Activated CD4-positive, alpha-beta memory T cell treated with anti-CD3 and anti-CD28 coated beads for 36 hours (primary cell): ENCODE measurements at places on chromosomes 5 and 9. TPM values are rescaled to one million over a fixed set of nuclear protein-coding genes. Genes with fewer than 3 reads are reported as not detected.
A peak's percentile ranks its signal among the peaks of the same experiment; 100 is the strongest.

GRCh38 chr5:14305045-14305444, 161.9 kb downstream of the TRIO start:
- no peaks in the 10 kb centered on the region for H3K36me3 ChIP-seq
- H3K4me3 ChIP-seq = no peak overlapping the region
- H3K27me3 ChIP-seq = peaks cover 4% of the 10 kb centered on the region
- no peaks in the 10 kb centered on the region for H3K4me1 ChIP-seq
- DNase-seq = no peak
- no peak overlapping the region for H3K27ac ChIP-seq

GRCh38 chr5:180640611-180640860, 8.9 kb downstream of the FLT4 start:
- no peak for DNase-seq
- no peak overlapping the region for H3K4me3 ChIP-seq
- H3K36me3 ChIP-seq = no peaks in the 10 kb centered on the region

GRCh38 chr5:82147860-82148573, 130.1 kb downstream of the RPS23 start:
- H3K27me3 ChIP-seq = no peaks in the 10 kb centered on the region
- no peak for DNase-seq
- H3K27ac ChIP-seq = no peak overlapping the region
- no peaks in the 10 kb centered on the region for H3K36me3 ChIP-seq
- H3K4me3 ChIP-seq = no peak overlapping the region
- no peaks in the 10 kb centered on the region for H3K4me1 ChIP-seq

SAXO1 gene
- 0.31 TPM for total RNA-seq

GRCh38 chr9:99019510-99020331, 76.0 kb downstream of the COL15A1 start:
- no peaks in the 10 kb centered on the region for H3K4me1 ChIP-seq
- no peak for DNase-seq
- H3K27ac ChIP-seq = no peak overlapping the region
- H3K27me3 ChIP-seq = no peaks in the 10 kb centered on the region
- H3K36me3 ChIP-seq = no peaks in the 10 kb centered on the region
- no peak overlapping the region for H3K4me3 ChIP-seq

GRCh38 chr5:14557203-14557770, 24.3 kb upstream of the OTULINL start:
- H3K27me3 ChIP-seq = peaks cover 4% of the 10 kb centered on the region
- H3K36me3 ChIP-seq = no peaks in the 10 kb centered on the region
- no peak overlapping the region for H3K27ac ChIP-seq
- H3K4me3 ChIP-seq = no peak overlapping the region
- peaks cover 12% of the 10 kb centered on the region for H3K4me1 ChIP-seq
- DNase-seq = no peak

CTNND2 gene
- total RNA-seq = not detected

TEX48 gene
- 0.57 TPM for total RNA-seq

- peak overlapping the region; percentile 20 for H3K27ac ChIP-seq
- peaks cover 12% of the 10 kb centered on the region for H3K4me1 ChIP-seq
- DNase-seq = peak; percentile 25
- H3K36me3 ChIP-seq = no peaks in the 10 kb centered on the region
Measured at GRCh38 chr5:119063579-119064379, 7.1 kb upstream of the DMXL1 start.

DNA sequence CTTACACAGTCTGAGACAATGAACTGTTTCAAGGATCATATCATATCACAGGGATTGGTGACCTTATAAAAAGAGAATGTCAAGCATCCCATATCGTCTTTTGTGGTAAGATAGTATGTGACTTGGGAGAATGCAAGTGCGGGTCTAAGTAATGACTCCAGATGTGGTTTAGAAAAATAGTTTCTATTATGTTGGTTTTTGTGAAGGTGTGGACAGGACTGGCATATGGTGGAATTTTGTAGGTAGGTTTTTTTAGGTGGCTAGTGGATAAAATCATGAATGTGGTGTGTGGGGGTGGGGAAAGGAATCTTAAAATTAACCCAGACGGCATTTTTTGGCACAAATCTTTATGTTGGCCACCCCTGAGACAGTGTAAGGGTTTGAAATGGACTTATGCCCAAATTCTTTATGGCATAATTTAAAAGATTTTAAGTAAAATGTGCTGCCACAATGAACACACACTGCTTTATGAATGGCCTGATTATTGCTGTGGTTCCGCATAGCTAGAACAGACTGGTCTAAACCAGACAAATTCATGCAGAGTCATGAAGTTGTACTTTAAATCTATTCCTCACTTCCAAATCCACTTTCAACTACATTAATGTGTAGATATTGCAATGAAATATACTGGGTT, 204.8 kb upstream of the HAPLN1 start:
- no peak overlapping the region for H3K27ac ChIP-seq
- DNase-seq = no peak
- no peak overlapping the region for H3K4me3 ChIP-seq
- no peaks in the 10 kb centered on the region for H3K4me1 ChIP-seq
- no peaks in the 10 kb centered on the region for H3K27me3 ChIP-seq

- H3K4me3 ChIP-seq = no peak overlapping the region
- no peak overlapping the region for H3K27ac ChIP-seq
- peaks cover 15% of the 10 kb centered on the region for H3K27me3 ChIP-seq
- H3K36me3 ChIP-seq = no peaks in the 10 kb centered on the region
- DNase-seq = no peak
Measured at GRCh38 chr9:91066042-91066415, 264.4 kb downstream of the SYK start.

DNA sequence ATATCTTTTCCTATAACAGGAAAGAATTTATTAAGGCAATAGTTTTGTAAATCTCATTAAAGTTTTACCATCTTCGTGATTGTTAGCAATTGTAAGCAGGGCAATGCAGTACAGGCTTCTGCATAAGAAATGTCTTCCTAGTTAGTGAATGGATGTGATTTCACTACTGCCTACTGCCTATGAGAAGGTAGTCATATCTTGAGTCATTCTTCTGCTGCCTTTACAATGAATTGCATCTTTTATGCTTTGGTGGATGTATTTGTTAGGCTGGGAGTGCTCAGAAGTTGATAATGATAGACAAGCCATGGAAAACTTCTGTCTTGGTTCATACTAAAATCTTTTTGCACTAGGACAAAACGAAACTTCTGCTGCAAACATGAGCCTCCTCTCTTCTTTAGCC, 128.0 kb downstream of the ADAMTSL1 start:
- H3K27ac ChIP-seq = no peak overlapping the region
- H3K27me3 ChIP-seq = no peaks in the 10 kb centered on the region
- no peak overlapping the region for H3K4me3 ChIP-seq
- DNase-seq = no peak

DNA sequence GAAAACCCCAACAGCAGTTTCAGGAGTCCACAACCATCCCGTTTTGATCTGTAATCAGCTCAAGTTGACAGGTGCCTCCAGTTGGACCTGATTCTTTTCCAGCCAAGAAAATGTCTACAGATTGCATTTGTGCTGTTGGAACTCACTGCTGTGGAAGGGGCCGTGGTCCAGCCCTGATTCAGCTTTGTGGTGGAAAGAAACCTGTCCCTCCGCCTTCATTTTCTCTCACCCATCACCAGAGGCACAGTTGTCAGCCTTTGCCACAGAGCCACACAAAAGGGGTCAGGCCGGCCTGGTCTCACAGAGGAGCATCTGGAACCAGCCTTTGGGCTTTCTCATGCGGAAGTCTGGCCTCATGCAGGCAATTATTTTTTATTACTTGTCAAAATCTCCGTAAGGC, 483.6 kb downstream of the GADD45G start:
- peaks cover 17% of the 10 kb centered on the region for H3K4me1 ChIP-seq
- DNase-seq = no peak
- no peaks in the 10 kb centered on the region for H3K36me3 ChIP-seq
- H3K27ac ChIP-seq = no peak overlapping the region
